ENCODE measurements at places on chromosomes 6 and 20.

DNA sequence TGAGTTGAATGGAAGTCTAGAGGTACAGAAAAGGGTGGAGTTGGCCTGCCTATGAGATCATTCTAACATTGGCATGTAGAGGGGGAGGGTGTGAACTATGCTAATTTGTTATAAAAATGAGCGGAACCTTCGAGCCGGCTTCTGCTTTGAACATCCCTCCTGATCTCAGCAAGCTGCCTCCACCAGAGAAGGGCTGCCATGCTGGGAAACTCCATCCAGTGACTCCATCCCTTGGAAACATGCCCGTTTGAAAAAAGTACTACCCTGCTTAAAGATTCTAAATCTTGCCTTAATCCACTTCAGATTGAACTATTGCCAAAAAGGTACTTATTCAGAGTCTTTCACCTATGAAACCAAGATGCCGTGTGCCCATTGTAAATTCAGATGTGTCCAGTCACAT is 43.6 kb upstream of the TMEM170B start:
- no peak for DNase-seq

DNA sequence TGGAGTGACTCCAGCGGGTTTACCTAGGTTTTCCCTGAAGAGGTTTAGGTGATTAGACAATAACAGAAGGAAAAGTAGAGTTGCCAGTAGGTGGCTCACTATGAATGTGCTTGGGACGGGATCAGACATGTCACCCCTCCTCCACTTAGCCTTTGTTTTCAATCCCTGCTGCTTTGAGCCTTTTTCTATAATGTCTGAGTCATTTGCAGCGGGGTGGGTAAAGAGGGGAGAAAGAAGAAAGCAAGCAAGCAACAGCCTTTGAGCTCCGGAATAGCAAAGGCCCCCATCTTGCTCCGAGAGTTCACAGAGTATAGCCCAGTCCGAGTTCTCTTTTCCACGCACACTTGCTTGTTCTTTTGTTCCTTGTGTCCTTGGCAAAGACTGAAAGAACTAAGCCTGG is 129.1 kb downstream of the PACRG start:
- no peak for DNase-seq

- no peak for DNase-seq
These were observed 591 bp downstream of the IBTK start for GRCh38 chr6:82246802-82247504.

- no peak for DNase-seq
These were observed 131.8 kb downstream of the SCML4 start for GRCh38 chr6:107692351-107692750.

DNA sequence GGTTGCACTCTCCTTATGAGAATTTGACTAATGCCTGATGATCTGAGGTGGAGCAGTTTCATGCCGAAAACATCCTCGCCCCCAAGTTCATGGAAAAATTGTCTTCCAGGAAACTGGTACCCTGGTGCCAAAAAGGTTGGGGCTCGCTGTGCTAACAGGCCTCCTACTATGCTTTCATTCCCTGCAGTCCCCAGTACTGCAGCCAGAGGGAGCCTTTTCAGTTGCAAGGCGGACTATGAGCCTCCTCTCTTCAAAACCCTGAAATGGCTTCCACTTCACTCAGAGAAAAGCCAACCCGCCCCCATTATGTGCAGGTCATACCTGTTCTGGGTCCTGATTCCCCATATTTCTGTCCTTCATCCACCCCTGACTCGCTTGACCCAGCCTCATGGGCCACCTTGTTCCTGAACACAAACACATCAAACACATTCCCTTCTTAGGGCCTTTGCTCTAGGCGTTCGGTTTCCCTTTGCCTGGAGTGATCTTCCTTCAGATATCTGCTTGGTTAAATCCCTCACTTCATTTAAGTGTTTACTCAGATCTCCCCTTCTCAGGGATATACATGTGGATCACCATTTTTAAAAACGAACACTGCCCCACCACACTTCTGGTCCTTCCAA is 173.7 kb downstream of the PHACTR1 start:
- DNase-seq, result peak; percentile 1

DNA sequence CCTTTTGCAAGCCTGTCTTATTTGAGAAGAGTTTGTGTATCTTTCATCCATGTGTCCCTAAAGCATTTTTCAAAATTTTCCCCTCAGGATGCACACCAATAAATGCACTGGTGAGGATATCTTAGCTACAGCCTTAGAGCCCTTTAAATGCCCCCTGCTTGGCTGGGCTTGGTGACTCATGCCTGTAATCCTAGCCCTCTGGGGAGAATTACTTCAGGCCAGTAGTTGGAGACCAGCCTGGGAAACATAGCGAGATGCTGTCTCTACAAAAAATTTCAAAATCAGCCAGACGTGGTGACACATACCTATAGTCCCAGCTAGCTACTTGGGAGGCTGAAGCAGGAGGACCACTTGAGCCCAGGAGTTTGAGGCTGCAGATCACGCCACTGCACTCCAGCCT is 33.8 kb upstream of the PLCB4 start:
- DNase-seq, result no peak

DNA sequence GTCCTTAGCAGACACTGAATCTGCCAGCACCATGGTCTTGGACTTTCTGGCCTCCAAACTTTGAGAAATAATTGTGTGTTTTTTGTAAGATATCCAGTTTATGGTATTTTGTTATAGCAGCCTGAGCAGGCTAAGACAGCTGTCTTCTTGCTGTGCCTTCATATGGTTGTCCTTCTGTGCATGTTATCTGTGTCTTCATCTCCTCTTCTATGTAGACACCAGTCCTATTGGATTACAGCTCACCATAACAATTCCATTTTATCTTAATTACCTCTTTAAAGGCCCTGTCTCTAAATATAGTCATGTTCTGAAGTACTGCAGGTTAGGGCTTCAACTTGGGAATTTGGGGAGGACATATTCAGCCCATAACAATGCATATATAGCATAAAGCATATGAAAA is 44.3 kb upstream of the REV3L start:
- DNase-seq, result no peak

- DNase-seq, result no peak
These were observed 127.6 kb upstream of the BTBD3 start for GRCh38 chr20:11790046-11790445.

- no peak for DNase-seq
These were observed 15.4 kb upstream of the PAQR8 start for GRCh38 chr6:52346503-52346902.

DNA sequence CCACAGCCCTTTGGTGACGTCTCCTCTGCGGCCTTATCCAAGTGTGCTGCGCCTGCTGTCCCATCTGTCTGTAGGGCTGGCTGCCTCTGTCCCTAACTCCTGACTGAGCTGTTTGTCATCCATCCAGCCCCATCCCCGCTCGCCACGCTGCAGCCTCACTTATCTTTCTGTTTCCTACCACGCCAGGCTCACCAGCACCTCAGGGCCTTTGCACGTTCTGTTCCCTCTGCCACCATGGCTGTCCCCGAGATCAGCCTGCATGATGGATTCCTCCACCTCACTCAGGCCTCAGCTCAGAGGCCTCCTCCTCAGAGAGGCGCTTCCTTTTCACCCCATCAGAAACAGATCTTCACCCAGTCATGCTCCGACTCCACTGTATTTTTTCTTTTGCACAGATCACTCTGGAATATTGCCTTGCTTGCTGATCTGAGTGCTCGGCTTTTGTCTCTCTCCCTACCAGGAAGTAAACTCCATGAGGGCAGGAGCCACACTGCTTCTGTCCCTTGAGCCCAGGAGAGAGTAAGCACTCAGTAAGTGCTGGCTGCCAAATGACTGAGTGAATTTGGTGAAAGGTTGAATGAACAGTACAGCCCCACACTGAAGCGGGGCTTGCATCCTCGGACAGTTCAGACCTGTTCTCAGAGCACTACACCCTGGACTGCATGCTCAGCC is 34.5 kb downstream of the BPIFB1 start:
- no peak for DNase-seq

GRCh38 chr20:24469116-24469893 is at the start of gene SYNDIG1:
Gene SYNDIG1 (plus strand): TSS chr20:24469629. CDS start chr20:24543098, 73,469 bp downstream.
- DNase-seq, result no peak

DNA sequence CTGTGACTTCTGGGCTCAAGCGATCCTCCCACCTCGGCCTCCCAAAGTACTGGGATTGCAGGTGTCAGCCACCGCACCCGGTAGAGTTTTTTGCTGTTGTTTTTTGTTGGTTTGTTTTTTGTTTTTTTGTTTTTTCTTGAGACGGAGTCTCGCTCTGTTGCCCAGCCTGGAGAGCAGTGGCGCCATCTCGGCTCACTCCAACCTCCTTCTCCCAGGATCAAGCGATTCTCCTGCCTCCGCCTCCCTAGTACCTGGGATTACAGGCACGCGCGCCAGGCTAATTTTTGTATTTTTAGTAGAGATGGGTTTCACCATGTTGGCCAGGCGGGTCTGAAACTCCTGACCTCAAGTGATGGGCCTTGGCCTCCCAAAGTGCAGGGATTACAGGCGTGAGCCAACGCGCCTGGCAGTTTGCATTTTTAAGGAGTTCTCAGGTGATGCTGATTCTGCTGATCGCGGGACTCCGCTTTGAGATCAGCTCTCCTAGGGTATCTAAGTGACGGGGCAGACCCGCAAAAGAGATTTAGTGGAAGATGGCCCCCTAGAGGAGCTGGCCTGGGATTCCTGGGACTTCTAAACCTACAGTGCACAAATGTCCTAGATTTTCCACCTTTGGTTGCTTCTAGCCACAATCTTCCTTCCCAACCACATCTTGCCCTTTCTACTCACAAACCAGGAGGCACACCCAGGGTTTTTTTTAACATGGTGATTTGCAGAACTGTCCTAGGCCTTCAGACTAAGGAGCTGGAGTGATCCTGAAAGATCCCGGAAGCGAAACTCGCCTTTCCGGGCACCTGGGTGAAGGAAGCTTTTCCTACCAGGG is 45.2 kb downstream of the DPPA5 start:
- DNase-seq, result no peak

DNA sequence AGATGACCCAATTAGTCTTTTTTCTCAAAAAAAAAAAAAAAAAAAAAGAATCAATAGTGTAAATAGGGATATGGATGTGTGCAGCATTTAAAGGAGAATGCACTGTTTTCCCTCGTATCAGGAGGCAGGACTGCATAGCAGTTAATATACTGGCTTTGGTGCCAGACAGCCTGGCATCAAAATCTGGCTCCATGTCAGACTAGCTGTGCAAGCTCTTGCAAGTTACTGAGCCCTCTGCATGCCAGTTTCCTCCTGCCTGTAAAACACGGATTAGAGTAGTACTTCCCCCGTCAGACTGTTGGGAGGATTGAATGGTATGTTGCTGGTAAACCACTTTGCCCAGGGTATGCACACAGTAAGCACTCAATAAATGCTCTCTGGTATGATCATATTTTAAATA is 594.2 kb upstream of the CHD6 start:
- DNase-seq, result no peak

- no peak for DNase-seq
These were observed 142.9 kb upstream of the OLIG3 start for GRCh38 chr6:137637121-137637520.

- no peak for DNase-seq
These were observed 548 bp upstream of the HLA-DRA start for GRCh38 chr6:32439139-32439538.

- no peak for DNase-seq
These were observed 75.6 kb downstream of the MTFR2 start for GRCh38 chr6:136174510-136174909.

DNA sequence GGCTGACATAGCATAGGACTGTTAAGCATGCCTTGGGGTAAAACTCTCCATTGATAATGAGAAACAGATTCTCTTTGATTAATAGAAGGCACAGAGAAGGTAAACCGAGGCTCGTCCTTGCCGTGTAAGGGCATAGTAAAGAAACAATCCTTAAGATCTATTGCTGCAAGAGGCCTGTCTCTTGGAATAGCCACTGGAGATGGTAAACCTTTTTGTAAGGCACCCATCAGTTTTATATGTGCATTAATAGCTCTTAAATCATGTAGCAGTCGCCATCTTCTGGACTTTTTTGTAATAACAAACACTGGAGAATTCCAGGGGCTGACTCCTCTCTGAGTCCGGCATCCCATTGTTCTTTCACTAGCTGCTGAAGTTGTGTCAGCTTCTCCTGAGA is 8.4 kb upstream of the ABHD12 start:
- DNase-seq, result no peak

DNA sequence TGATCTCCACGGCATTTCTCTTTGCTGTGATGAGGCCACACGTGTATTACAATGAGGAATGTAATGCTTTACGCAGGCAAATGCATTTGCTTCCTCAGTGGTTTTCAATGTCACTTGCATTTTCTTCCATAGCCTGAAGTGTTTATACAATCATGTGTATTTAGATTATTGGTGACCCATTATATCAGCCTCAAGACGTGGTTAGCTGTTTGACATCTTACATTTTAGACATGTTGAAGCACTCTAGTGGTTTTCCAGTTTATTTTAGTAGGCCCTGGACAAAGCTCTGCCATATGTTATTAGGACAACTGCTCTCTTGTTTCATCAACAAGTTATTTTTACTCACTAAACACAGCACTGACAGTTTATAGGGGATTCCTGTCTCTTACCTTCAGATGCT is 200.4 kb downstream of the UTRN start:
- DNase-seq, result no peak

DNA sequence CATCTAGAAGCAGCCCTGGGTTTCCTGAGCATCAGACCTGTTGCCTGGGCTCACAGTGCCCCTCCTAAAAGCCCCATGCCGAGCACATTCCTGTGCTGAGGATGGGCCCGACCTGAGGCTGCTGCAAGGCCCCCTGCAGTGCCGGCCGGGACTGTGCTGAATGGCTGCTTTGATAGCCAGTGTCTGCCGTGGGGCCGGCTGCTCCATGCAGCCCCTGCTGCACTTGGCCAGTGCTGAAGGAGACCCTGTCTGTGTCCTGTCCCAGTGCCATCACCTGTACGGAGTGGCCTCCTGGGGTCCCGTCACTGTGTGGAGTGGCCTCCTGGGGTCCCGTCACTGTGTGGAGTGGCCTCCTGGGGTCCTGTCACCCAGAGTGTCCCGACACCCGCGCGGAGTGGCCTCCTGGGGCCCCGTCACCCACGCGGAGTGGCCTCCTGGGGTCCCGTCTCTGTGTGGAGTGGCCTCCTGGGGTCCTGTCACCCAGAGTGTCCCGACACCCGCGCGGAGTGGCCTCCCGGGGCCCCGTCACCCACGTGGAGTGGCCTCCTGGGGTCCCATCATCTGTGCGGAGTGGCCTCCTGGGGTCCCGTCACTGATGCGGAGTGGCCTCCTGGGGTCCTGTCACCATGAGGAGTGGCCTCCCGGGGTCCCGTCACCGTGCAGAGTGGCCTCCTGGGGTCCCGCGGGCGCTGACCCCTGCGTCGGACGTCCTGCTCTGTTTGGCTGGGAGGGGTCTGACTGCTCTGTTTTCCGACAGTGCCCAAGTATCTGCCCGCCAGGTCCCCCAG is 7.0 kb downstream of the COL9A3 start:
- no peak for DNase-seq

DNA sequence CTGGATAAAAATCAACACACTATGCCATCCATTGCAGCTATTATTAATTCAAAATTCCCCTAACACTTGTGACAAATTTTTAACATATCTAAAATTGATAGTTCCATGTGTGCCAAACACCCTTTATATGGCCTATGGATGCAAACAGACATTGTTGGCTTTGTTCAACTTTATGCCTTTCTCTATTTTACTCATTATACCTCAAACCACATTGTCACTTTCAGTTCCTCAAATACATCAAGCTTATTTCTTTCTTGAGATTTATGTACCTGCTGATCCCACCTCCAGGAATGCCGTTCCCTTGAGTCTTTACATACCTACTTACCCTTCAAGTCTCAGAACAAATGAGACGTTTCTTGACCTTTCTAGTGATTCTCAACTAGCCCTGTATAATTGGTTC is 193.5 kb upstream of the PLN start:
- no peak for DNase-seq

- DNase-seq, result no peak
These were observed 48.7 kb upstream of the BTN3A2 start for GRCh38 chr6:26316291-26316690.

GRCh38 chr6:87393026-87393622 is 14.6 kb upstream of the CFAP206 start:
- peak; percentile 12 for DNase-seq
